Skeletal muscle cell (primary cell): ENCODE measurements at places on chromosomes 3 and 15.
A peak's percentile ranks its signal among the peaks of the same experiment; 100 is the strongest.

DNA sequence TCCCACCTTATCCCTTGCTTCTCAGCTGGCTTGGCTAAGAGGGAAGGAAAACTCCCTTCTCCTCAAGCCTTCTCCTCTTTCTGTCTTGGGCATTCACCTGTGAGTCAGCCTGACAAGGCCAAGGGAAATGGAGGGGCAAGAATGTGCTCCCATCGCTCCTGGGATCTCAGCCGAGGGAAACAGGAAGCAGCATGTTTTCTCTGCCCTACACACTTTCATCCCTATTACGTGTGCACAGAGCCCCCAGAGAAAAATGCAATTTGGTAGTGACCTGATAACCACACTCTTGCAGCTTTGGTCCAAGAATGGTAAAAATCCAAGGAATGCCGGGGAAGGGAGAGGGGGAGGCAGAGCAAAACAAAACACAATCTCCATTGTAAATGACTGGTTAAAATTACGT is 32.9 kb upstream of the MTMR10 start:
- DNase-seq = peak; percentile 91

GRCh38 chr3:172553526-172554252 is 30.5 kb upstream of the TNFSF10 start:
- DNase-seq = no peak

DNA sequence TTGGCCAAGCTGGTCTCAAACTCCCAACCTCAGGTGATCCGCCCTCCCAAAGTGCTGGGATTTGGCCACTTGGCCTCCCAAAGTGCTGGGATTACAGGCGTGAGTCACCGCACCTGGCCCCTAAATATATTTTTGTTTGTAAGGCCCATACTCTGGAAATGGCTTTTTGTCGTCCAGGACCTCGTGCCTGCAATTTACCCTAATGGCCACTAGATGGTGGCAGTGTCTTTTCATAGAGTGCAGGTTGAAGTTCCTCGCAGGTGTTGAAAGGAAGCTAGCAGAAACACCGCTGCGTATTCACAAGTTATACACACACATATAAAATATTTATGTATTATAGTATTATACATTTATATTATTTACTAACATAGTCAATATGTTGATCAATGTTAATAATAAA is 97.2 kb downstream of the LRTM1 start:
- no peak for DNase-seq

GRCh38 chr3:79957066-79957465 is 189.3 kb upstream of the ROBO1 start:
- DNase-seq = no peak

- peak; percentile 16 for DNase-seq
Measured at GRCh38 chr15:82393671-82394070, 35.9 kb upstream of the GOLGA6L9 start.

DNA sequence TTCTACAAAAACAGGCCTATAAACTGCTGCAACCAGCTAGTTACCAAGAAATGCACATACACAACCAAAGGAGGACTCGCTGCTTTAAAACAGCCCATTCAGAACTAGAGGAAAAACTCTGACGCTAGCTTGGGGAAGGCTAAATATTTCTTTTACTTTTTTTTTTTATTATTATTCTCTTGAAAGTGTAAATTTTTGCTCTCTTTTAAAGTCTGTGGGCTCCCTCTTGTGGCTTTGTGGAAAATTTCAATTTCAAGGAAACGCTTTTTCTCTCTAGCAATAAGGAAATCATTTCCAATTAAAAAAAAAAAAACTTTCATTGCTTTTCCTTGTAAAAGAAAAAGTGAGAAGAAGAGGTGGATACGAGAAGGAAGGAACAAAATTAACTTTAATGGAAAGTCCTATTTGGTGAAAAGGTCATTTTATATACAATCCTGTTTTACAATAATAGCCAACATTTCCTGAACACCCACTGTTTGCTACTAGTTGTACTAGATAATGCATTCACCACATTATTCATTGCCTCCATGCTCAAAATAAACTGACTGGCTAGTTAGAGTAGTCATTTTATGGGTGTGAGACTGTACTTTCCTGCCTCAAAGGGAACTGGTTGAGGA is 51.2 kb upstream of the SAMMSON start:
- DNase-seq = no peak

GRCh38 chr3:115518100-115518852 is 105.0 kb upstream of the GAP43 start:
- peak; percentile 95 for DNase-seq

GRCh38 chr3:185989511-185989910 is 51.7 kb upstream of the TRA2B start:
- no peak for DNase-seq

DNA sequence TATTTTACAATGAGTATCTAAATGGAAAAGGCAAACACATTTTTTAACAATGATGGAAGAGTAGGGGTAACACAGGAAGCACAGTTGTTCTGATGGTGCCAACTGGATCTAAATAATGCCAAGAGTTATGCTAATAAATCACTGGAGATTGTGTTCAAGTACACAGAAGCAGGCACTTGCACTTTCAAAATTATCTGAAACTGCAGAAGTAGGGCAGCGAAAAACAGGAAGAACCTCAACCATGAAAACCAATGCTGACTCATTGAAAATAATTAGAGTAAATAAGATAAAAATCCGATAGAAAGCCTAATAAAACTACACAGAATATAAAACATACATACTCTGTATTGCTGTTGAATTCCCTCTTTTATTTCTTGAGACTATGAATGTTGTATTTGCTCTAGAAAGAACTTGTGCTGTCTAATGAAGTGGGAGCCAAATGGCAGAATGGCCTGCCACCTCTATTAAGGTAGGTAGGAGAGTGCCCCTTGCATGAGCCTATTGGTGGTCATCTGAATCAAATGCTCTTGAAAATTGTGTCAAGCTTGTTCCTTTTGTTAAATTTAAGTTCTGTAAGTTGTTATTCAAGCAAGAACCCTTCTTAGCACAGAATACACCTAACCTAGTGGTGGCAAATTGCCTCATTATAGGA is 93.7 kb downstream of the ABI3BP start:
- no peak for DNase-seq
